Activated CD8-positive, alpha-beta T cell treated with anti-CD3 and anti-CD28 coated beads for 36 hours (primary cell): ENCODE measurements at places on chromosomes 3 and 15. TPM values are rescaled to one million over a fixed set of nuclear protein-coding genes. Genes with fewer than 3 reads are reported as not detected.

- H3K4me1 ChIP-seq: no peaks in the 10 kb centered on the region
- no peak overlapping the region for H3K27ac ChIP-seq
- H3K4me3 ChIP-seq: no peak overlapping the region
Observed at GRCh38 chr3:127106053-127106452, 86.9 kb upstream of the PRR23E start.

DNA sequence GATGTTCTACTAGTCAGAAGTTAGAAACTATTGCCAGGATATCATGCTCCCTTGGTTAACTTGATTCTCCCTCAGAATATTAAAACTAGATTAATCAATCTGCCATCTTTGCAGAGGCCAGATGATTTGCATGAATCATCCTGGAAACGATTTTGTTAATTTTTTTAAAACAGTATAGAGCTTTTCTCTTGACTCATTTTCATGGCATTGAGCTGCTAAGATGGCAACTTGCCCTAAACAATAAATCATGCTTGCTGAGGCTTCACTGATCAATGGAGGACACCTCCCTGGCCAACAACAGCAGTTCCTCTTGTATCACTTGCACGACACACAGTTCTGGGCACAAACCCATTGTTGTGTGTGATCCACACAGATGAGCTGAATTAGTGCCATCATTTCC, 109.1 kb downstream of the COL6A6 start:
- H3K4me1 ChIP-seq: no peaks in the 10 kb centered on the region
- no peaks in the 10 kb centered on the region for H3K36me3 ChIP-seq
- no peak for DNase-seq
- H3K27ac ChIP-seq: no peak overlapping the region
- peaks cover 11% of the 10 kb centered on the region for H3K27me3 ChIP-seq

ICE2 gene
- total RNA-seq: 74.1 TPM

- H3K27me3 ChIP-seq: no peaks in the 10 kb centered on the region
- H3K4me1 ChIP-seq: no peaks in the 10 kb centered on the region
- no peak overlapping the region for H3K27ac ChIP-seq
- no peaks in the 10 kb centered on the region for H3K36me3 ChIP-seq
Observed at GRCh38 chr15:87416591-87417257, 839.8 kb downstream of the NTRK3 start.

GP5 gene
- total RNA-seq: 0.72 TPM

LRRC34 gene
- 6.8 TPM for total RNA-seq

ZIC1 gene
- not detected for total RNA-seq

SACM1L gene
- 52.6 TPM for total RNA-seq

CYP8B1 gene
- total RNA-seq: not detected

GRCh38 chr3:28386049-28386448, 37.4 kb upstream of the AZI2 start:
- H3K27ac ChIP-seq: no peak overlapping the region
- no peaks in the 10 kb centered on the region for H3K27me3 ChIP-seq
- no peak overlapping the region for H3K4me3 ChIP-seq
- no peaks in the 10 kb centered on the region for H3K4me1 ChIP-seq

CCR8 gene
- 0.56 TPM for total RNA-seq
